ENCODE measurements at places on chromosomes 7 and 10.

- no peak for DNase-seq
Measured at GRCh38 chr10:89668386-89669071, 23.5 kb upstream of the PANK1 start.

DNA sequence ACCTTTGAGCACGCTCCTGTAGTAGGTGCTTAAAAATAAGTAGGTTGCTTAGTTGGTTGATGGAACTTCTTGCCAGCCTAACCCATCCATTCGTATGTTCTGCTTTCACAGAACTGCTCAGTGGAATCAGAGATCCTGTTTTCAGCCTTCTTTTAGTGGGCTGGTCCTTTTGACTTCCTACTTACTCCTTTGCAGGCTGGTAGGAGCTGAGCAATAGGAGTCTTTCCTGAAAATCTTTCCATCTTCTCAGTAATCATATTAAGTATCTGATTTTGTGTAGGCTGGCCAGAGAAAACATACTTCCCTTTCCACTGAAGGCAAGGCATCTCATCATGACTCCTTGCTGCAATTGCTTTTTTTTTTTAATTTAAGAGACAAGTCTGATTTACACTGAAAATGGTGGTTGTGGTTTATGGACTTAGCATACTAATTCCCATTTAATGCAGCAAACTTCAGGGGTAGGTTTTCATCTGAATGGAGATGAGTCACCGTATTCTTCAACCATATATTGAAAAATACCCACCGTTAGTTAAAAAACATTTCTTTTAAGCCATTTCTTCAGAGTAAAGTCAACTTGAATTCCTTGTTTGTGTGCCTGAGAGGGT, 208.0 kb downstream of the ZNF365 start:
- DNase-seq = no peak

- DNase-seq = no peak
Measured at GRCh38 chr7:26507108-26507987, 215.7 kb downstream of the SNX10 start.

DNA sequence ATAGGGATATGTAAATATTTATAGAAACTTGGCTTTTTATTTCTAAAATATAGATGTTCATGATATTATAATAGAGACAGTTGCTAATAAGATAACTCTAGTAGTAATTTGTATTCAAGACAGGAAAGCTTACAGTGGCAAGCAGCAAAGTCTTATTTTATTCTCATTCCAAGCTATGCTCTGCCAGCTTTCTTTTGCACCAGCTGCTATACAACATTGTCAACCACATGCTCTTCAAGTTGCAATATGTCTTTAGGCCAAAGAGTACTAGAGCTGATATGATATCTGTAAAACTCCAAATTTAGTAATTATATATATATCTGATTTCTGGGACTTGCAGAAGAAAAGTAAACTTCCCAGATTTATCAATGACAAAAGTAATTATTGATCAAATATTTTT, 350.1 kb downstream of the HGF start:
- no peak for DNase-seq

DNA sequence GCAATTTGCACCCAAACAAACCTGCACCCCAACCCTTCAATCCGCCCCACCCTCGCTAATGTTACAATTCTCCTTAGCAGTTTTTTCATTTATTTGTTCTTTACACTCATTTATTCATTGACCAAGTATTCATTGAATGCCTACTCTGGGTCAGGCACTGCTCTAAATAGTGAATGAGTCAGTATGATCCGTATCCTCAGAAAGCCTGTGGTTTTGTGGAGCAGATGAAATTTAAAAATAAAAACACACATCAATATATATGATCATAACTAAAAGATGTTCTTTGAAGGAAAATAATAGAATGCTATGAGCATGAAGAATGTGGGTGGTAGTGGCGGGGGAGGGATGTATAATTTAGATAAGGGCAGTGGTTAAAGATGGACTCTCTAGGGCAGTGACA, 13.3 kb downstream of the IFIT5 start:
- DNase-seq = no peak

GRCh38 chr7:116670409-116671015, 1.5 kb upstream of the MET start:
- no peak for DNase-seq

GRCh38 chr7:18861514-18862118, 255.8 kb downstream of the TWIST1 start:
- DNase-seq = no peak

- no peak for DNase-seq
Measured at GRCh38 chr10:76977046-76977445, 660.6 kb downstream of the KCNMA1 start.

- DNase-seq = peak; percentile 41
Measured at GRCh38 chr7:134514663-134515062, 12.7 kb upstream of the AKR1B10 start.

DNA sequence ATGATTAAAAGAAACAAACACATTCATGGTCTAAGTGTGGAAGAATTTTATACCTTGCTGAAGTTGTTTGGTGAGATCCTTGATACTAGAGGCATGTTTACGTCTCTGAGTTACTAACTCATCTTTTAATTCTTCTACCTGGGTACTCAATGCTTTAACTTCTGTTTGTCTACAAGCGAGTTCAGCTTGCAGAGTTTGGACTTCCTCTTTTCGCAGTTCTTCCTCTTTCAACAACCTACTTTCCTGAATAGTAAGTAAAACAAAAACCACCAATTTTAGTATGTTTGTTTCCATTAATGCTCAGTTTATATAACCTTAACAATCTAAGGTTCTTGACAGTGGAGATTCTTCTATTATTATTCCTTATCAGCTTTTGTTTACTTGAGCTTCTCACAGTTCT, 42.9 kb downstream of the CCDC186 start:
- no peak for DNase-seq

DNA sequence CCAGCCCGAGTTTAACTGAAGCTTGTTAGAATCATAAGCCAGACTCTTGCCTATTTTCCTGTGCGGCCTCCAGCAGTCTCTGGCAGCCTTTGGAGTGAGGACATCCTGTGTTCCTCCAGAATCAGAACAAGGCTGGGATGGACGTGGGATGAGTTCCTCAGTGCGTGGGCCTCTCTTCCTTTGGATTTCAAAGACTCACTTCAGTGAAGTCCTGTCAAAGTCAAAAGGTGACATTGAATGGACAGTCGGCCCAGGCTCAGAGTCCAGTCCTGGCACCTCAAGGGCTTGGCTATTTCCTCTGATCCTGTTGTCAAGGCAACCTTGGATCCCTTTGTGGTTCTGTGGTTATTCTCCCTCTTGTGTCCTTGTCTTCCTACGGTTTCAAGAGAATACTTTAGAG, 21.4 kb upstream of the SMC3 start:
- DNase-seq = no peak

GRCh38 chr7:45088821-45089340, at the start of gene NACAD:
Gene NACAD, minus strand, starts transcription at chr7:45088969. Its CDS starts 75 bp downstream, at chr7:45088894.
- DNase-seq = peak; percentile 31

DNA sequence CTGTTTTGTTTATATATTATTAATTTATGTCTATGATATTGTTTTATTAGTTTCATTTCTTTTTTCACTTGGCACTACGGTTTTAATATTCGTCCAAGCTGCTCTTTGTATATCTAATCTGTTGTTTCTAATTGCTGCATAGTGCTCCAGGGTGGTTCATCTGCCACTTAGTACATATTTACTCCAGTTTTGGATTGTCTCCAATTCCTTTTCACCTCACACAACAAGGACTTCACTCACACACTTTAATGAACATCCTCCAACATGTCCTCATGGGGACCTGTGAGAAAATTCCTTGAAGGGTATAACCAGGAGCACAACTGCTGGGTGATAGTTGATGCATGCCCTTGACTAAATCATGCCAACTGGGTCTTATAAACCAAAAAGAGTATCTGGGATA, 14.1 kb upstream of the NOC3L start:
- no peak for DNase-seq

GRCh38 chr10:104904753-104905323, 263.7 kb downstream of the SORCS3 start:
- DNase-seq = no peak

DNA sequence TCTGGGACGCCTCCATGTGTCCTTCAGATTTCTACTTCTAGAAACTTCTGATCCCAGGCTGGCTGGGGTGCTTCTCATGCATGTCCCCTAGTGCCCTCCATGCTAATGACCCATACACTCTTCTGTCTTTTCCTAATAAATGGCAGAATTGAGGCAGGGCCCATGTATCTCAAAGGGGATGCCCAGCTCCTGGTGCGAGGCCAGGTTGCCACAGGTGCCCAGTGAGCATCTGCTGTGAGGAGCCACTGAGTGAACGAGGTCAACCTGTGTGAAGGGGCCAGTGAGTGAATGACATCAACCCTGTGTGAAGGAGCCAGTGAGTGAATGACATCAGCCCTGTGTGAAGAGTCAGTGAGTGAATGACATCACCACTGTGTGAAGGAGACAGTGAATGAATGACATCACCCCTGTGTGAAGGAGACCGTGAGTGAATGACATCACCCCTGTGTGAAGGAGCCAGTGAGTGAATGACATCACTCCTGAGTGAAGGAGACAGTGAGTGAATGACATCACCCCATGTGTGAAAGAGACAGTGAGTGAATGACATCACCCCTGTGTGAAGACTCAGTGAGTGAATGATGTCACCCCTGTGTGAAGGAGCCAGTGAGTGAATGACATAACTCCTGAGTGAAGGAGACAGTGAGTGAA, 478.9 kb downstream of the PTPRN2 start:
- DNase-seq = no peak

GRCh38 chr7:17773289-17773626, 167.0 kb downstream of the SNX13 start:
- DNase-seq = no peak

DNA sequence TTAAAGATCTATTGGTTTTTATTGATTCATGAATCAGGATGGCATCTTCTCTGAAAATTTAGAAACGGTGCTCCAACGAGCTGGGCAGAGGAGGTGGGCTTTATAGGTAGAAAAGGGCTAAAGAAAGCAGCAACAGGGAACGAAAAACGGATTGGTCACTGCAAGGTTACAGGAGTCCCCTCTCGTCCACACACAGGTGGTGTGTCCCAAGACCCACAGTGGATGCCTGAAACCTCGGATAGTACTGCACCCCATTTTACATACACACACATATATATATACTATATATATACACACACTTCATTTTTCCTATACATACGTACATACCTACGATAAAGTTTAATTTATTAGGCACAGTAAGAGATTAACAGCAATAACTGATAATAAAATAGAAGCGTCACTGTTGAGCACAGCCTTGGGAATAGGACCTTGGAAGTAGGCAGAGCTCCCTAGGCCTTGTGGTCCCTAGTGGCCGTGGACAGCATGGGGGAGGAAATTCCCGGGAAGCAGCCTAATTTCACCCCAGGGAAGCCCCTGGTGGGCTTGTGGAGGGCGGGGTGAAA, 737 bp upstream of the NUB1 start:
- no peak for DNase-seq

DNA sequence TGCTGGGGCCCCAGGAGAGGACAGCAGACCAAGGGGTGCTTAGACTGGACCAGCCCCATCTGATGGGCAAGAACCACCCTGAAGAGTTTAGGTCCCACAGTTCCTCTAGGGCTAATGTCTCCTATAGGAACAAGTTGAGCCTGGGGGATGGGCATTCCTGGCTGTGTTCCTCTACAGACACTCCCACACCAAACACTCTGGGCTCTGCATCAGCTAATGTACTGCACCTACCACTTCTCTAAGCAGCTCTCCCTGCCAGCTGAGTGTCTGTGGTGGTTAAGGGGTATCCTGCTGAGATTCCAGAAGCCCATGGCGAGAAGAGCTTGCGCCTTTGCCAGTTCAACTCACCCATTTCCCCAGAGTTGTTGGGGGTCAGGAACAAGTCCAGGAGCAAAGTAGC, 284.1 kb upstream of the CSTF2T start:
- DNase-seq = no peak

- DNase-seq = no peak
Measured at GRCh38 chr10:955820-956217, 24.3 kb upstream of the LARP4B start.

DNA sequence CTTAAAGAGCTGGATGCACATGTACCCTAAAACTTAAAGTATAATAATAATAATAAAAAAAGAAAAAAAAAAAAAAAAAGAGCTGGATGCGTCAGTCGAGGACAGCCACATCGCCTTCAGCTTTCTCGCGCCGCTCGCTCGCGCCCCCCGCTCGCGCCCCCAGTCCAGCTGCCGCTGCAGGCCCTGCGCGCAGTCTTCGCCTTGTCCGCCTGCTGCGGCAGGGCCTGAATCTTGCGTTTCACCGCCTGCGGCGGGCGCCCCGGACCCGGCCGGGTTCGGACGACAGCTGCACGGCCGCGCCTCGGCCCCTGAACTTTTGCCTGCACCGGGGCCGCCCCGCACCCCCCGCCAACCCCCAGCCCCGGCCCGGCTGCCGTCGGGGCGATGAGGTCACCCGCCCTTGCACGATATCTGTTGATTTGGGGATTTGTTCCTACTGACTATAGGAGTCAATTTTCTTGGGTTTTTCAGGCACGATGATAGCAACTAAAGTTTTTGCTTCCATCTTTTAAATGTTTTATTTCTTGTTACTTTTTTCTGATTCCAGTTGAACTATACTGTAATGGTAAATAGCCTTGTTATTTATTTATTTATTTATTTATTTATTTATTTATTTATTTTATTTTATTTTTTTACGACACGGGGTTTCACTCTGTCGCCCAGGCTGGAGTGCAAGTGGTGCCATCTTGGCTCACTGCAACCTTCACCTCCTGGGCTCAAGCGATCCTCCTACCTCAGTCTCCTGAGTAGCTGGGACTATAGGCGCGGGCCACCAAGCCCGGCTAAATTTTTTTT, 33.5 kb upstream of the CPN1 start:
- no peak for DNase-seq

Measured in activated CD4-positive, alpha-beta T cell treated with anti-CD3 and anti-CD28 coated beads for 4 hours (primary cell).